Stimulated activated CD8-positive, alpha-beta memory T cell treated with anti-CD3 and anti-CD28 coated beads, Interleukin-7, amount 100 ng/mL, for 1 hour (primary cell): ENCODE measurements at places on chromosomes 4 and X.

- DNase-seq, result no peak
These were observed 291.8 kb upstream of the HAND2 start for GRCh38 chr4:173821876-173822275.

DNA sequence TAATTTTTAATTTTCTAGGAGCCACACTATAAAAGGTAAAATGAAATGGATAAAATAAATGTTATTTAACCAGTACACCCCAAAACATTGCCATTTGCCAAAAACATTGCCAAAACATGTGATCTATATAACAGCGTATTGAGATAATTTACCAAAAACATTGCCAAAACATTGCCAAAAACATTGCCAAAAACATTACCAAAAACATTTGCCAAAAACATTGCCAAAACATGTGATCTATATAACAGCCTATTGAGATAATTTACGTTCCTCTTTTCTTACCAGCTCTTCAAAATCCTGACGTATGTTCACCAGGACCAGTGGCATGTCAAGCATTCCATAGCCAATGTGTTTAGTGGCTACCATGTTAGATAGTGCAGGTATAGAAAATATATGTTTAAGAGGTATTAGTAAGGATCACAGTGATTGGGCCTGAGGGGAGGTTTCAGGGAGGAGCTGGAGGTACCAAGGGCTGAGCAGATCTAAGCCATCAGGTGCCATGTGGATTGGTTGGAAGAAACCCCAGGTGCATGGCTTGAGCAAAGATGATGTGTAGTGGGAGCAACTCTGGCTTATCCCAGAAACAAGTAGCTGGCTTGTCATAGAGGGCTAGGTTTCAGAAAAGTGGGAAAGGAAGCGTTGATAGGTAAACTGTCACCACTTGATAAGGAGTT, 42.6 kb downstream of the RAPGEF2 start:
- no peak for DNase-seq

DNA sequence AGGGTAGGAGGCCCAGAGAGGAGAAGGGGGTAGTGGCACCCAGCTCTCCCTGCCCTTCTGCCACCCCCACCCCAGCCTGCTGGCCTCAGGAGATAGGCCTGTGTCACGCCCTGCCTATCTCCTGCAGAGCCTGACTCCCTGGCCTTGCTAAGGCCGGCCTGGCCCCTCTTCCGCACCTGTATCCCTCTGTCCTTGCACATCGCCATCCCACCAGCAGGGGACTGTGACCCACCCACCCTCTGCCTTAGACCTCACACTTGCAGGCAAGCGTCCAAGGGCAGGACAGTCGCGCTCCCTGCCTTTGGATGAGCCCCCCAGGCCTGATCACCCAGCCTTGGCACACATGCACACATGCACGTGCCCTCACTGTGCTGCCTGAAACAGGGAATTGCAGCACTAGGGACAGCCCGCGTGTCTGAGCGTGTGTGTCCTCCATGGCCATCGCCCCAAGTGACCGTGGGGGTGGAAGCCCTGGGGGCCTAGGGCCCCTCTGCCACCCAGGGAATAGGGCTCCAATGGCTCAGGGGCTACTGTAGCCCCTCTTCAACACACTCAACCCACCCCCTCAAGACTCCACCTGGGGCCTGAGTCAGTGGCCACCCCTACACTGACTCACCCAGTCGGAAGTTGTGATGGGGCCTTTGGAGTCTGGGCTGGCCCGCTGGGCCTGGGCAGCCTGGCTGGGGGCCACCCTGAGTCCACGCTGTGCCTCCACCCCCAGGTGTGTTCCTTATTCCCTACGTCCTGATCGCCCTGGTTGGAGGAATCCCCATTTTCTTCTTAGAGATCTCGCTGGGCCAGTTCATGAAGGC, 2.1 kb downstream of the SLC6A8 start:
- DNase-seq, result no peak

- no peak for DNase-seq
These were observed 86.3 kb upstream of the PRPS1 start for GRCh38 chrX:107542040-107542439.

- no peak for DNase-seq
These were observed 121.2 kb downstream of the MANBA start for GRCh38 chr4:102639598-102639997.

GRCh38 chr4:41569961-41570360, 32.0 kb downstream of the LIMCH1 start:
- no peak for DNase-seq

DNA sequence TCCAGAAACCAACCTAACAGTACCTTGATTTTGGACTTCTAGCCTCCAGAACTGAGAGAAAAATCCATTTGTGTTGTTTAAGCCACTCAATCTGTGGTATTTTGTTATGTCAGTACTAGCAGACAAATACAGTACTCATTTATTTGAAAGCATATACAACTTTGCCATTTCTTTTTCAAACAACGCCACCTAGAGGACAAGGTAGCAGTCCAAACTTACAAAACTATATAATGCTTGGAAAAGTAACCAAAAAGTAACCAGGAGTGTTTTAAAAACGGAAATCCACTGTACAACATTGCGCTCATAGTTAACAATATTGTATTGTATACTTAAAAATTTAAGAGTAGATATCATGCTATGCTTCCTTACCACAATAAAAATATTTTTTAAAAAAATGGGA, 37.0 kb upstream of the FGF13 start:
- DNase-seq, result no peak

- no peak for DNase-seq
These were observed 384.6 kb downstream of the IDS start for GRCh38 chrX:149120459-149120858.

DNA sequence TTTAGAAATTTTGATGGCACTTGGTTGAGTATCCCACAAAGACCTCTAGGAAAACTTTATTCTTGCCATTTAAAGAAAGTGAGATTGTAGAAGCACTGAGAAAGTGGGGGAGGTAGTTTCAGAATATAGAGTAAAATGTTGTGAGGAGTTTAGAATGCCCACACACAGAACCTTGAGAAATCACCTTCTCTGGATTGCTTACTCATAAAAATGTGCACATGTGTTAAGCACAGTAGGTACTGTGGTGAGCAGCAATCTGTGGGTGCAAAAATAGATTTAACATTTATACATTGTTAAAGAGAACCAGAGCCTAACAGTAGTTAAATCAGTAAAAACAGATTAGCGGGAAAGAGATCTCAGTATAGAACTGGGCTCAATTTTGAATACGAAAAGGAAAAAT, 201.2 kb upstream of the NWD2 start:
- no peak for DNase-seq

DNA sequence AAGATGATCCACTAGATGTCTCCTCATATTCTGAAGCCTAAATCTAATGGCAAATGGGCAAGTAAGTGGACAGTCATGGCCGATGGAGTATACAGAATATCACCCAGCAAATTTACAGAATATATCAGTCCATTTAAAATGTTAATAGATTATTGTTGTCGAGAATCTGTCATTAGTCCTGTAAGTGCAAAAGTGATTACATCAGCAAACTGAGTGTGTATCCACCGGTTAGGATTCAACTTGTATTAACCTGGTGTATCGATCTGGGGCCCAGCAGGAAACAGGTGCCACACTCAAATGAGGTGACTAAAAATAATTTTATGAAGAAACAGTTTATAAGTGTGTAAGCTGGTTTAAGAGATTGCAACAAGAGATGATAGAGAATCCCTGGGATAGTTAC, 367.9 kb upstream of the FAM47C start:
- DNase-seq, result no peak

DNA sequence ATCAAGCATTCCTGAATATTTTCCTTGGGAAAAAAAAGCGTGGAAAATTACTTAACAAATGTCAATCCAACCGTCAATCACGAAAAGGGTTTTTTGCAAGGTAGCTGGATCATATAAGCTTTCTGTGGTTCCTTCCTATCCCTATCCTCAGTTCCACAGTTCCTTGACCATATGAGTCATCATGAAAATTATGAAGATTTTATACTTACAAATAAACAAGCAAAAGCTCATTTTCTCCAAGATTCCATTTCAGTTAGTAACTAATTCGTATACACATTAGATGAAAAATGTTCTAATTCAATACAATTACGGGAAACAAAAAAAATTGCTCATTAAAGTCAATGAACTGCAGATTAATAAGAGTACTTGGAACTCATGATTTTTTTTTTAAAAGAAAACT, 228.8 kb downstream of the NSUN7 start:
- no peak for DNase-seq

GRCh38 chrX:13903405-13903804, 86.5 kb upstream of the GPM6B start:
- DNase-seq, result no peak

DNA sequence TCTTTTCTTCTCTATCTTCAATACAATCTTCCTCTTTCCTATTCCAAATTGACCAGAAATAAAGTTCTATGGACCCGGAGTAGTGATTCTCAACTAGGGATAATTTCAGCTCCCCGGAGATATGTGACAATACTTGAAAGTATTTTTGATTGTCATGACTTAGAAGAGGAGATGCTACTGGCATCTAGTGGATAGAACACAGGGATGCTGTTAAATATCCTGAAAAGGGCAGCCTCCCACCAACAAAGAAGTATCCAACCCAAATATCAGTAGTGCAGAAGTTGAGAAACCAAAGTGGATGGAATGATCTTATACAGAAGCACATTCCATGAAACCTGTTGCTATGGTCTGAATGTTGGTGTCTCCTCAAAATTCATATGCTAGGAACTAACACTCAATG, 65.7 kb upstream of the NDST3 start:
- DNase-seq, result no peak

- DNase-seq, result no peak
These were observed 44.8 kb downstream of the GRIA2 start for GRCh38 chr4:157265281-157265680.

DNA sequence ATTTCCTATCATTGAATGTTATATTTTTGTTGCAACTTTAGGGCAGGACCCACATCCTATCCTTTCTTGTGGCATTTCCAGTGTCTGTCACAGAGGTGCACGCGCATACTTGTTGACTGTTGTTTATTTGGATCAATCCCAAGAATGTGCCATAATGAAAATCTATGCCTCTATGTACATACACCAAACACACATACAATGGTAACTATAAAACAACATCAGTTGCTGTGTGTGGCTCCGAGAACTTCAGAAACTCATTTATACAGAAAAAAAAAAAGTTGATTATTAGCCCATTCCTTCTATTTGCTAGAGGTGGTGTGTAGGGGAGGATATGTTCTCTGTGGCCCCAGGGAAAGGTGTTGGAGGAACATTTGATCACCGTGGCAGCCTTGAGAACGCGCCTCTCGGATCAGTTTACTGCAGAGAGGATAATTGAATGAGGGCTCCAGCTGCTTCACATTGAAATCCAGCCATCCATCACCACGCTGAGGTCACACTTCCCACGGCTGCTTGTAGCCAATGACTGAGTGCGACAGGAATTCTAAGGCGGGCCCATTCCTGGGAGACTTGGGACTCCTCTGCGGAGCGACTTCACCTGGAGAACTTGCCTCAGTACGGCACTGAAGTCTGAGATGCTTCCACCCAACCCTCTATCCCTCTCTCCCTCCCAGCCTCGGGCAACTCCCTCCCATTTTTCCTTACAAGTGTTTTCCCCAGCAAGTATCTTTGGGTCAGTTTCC, 19.5 kb downstream of the SMPX start:
- DNase-seq, result no peak

GRCh38 chrX:154517101-154517781, 1.2 kb upstream of the FAM3A start:
- DNase-seq, result no peak

DNA sequence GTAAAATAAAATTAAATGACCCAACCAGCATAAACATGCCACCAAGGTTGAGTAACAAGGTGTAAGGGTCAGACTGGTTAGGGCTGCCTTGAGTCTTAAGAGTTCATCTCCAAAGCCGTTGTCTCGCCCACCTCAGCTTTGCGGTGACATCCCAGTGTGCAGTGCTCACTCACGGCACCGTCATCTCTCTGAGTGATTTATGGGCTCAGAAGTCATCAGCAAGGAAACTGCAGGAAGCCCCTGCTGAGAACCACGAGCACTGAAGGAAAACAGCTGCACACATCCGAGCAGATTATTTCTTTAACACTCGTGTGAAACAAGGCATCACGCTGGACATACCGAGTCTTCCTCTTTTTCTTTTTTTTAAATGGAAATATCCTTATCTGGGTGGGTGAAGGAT, 411.1 kb downstream of the TRIML1 start:
- no peak for DNase-seq

GRCh38 chrX:52574416-52575275, 57.8 kb upstream of the XAGE1B start:
- DNase-seq, result no peak

DNA sequence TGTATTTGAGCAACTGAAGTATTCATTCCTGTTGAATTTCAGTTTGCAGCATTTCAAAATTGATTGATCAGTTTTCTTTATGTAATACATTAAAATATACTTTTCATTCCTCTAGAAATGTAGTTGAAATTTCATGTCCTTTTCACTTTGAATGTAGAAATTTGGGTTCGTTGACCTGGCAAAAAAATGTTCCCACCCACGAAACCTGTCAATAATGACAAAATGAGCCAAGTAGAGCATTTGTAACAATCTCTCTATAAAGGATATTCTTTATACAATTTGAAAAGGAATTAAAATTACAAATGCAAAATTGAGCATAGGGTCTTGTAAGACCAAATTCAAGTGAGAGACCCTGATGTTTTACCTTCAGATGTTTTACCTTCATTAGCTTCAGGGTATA, 283.9 kb downstream of the ANKRD50 start:
- DNase-seq, result no peak

DNA sequence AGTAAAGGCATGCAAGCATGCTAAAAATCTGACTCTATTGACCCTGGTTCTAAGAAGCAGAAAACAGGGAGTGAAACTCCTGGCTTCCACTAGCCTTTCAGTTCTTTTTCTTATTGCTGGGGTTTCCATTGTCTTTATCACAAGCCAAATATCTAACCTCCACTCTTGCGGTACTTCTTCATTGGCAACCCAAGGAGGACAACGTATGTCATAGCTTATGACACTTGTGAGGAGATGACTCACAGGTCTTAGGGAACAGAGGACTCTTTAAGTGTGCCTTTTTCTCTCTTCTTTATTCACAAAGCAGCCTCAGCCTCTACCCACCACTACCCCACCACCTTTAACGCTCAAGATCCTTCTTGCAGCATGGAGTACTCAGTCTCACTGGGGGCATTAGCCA, 124.2 kb downstream of the GUCY2F start:
- no peak for DNase-seq

- no peak for DNase-seq
These were observed 226.7 kb upstream of the CENPE start for GRCh38 chr4:103424853-103425252.

- DNase-seq, result no peak
These were observed 13.7 kb upstream of the AMMECR1 start for GRCh38 chrX:110331444-110332030.

GRCh38 chrX:74251006-74251930, 52.7 kb upstream of the ZCCHC13 start:
- no peak for DNase-seq

GRCh38 chr4:169327951-169328350, 57.2 kb upstream of the SH3RF1 start:
- DNase-seq, result no peak

GRCh38 chrX:22015139-22015750, 16.9 kb upstream of the PHEX start:
- no peak for DNase-seq
